ENCODE measurements at places on chromosomes 7 and 10.

DNA sequence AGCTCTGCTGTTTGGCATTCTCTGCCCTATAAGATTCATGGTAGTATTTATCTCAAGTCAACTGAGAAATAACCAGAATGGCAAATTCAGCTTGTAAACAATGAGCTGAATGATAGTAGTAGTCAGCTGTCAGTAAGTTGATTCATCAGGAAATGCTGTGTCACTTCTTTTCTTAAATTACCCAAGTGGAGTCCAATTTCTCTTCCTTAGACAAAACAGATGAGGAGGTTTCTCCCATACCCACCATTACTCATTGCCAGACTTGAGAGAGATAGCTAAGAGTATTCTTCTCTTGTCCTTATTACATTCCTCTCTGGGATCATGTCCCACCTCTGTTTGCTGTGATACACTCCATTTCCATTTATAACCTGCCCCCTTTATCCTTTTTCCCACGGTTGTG is 159.8 kb upstream of the STEAP1 start:
- DNase-seq, result no peak

GRCh38 chr7:152601305-152601798 is 74.6 kb downstream of the XRCC2 start:
- no peak for DNase-seq

- DNase-seq, result no peak
These were observed 2.9 kb upstream of the ATP6V0E2 start for GRCh38 chr7:149870701-149871483.

GRCh38 chr7:124085179-124085578 is 52.3 kb upstream of the TMEM229A start:
- DNase-seq, result peak; percentile 3

DNA sequence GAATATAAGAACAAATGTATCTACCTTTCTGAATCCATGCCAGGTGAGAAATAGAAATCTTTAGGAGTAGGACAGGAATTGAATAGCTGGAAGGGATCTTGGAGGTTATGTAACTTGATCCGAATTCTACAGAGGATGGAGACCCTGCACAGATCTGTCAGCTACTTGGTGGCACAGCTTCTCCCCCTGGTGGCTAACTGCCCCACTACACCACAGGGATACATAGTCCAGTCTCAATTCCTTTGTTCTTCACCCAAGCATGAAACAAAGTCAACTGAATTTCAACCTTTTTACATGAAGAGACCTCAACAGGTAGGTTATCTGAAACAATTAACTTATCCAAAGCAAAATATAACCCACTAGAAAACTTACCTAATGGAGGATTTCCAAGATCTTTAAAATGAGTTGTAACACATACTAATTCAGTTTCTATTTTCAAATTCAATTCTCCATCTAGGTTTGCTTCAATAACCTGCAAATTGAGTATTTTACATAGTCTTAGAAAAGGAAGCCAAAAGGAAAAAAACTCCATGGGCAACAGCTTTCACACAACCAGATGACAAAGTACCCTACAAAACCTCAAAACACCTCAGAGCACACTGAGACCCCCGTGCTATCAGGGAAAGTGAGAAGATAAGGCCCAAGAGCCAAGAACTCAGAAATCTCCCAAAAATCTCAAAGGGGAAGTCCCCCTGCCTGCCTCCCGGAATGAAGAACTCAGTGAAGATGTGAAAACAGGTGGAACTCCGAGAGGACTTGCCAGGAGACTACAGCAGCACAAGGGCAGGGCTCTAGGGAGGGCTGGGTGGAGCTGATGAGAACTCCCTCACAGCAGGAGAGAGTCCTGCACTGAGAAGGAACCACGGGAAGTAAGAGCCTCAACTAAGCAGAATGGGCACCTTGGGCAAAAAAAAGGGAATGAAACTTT is 10.3 kb downstream of the HUS1 start:
- no peak for DNase-seq

DNA sequence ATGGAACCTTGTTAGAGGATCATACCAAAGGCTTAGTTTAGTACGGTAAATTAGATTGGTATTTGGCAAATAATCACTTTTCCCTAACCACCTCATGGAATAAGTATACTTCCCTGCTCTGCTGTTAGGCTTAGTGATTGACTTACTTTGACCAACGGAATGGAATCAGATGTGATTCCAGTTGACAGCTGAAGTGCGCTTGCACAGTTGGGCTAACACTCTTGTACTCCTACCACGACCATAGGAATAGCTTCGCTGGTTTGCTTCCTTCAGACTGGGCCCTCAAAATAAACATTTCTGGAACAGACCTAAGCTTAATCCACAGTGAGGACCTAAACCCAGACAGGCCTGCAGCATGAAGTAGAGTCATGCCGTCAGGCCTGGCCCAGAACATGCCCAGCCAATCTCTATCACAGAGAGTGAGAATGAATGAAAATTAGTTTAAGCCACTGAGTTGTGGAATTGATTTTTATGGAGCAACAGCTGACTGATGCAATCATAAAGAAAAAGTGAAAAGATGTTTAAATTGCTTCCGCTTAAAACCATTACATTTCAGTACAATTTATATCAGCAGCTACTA is 122.3 kb downstream of the DOCK4 start:
- no peak for DNase-seq

- DNase-seq, result no peak
These were observed 181.4 kb downstream of the ARID5B start for GRCh38 chr10:62082729-62083411.

DNA sequence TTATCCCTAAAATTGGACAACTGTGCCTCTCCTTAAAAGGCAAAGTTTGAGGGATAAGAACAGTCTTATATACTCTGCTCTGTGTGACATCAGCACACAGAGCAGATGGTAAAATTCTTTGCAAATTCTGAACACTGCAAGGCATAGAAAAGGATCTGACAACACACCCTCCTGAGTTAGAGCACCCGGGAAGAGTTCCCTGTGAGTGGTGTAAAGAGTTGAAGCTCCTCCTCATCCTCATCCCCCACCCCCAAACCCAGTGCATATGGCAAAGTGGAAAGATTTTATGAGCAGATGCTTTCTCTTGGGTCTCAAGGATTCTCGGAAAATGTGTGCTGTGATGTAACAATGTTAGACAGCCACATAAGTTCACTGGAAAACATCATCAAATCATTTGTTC is 40.0 kb upstream of the DGKI start:
- no peak for DNase-seq

DNA sequence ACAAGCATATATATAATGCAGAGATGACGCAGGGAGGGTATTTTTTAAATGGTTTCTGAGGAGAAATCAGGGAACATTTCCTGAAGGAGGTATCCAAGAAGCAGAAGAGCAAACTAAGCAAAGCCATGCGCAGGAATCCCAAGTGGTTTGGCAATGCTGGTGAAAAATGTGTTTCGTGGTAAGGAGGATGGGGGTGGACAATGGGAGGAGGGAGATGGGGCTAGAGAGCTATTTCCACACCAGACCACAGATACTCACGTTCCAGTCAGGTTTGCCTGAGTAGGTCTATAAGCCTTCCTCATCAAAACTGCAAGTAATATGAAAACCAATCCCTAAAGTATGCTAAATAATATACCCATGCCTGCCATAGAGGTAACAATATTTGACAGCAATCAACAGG is 223.7 kb upstream of the MKLN1 start:
- no peak for DNase-seq

- no peak for DNase-seq
These were observed 5.4 kb downstream of the LOXL4 start for GRCh38 chr10:98262571-98262970.

DNA sequence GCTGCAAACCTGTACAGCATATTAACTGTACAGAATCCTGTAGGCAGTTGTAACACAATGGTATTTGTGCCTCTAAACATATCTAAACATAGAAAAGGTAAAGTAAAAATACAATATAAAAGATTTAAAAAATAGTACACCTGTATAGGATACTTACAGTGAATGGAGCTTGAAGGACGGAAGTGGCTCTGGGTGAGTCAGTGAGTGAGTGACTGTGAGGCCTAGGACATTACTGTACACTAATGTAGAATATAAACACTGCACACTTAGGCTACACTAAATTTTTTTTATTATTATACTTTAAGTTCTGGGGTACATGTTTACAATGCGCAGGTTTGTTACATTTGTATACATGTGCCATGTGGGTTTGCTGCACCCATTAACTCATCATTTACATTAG is 97.3 kb upstream of the STK17A start:
- no peak for DNase-seq

- DNase-seq, result no peak
These were observed 52.5 kb upstream of the GRB10 start for GRCh38 chr7:50835156-50835555.

GRCh38 chr10:117597216-117597615 is 54.7 kb downstream of the EMX2 start:
- no peak for DNase-seq

GRCh38 chr7:113768387-113768786 is 150.4 kb downstream of the PPP1R3A start:
- DNase-seq, result no peak

DNA sequence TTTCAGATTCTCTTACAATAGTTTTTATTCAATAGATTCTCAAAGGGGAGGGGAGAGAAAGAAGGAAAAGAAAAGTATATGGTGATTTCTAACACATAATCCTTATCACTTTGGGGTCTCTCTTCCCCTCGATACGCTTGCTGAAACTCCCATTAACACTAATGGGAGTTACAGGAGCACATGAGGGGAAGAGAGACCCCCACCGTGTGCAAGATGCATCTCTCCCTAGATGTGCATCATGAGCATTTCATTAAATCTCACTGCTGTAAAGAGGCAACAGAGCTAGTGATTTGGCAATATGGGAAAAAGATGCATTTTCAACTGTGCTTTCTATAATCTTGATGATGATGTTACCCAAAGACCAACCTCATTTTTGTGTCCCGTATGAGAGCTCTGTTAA is 177.4 kb downstream of the SKAP2 start:
- DNase-seq, result no peak

- DNase-seq, result no peak
These were observed 69.7 kb downstream of the CFAP46 start for GRCh38 chr10:132872658-132873057.

DNA sequence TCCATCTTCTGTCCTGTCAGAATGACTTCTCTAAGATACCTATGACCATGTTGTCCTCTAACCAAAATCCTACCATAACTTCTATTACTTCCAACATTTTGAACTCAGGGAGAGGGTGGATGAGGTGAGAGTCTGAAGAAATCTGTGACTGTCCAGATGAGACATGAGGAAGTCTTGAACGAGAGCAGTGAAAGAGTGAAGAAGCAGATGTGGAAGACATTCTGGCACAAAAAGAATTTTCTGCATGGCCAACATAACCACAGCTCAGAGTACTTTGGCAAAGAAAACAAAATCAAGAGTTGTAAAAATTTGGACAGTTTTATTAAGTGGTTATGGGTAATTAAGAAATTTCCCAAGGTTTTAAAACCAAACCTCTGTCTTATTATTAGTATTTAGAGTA is 141.6 kb downstream of the CPEB3 start:
- DNase-seq, result no peak

GRCh38 chr10:26468700-26469099 is 30.6 kb downstream of the APBB1IP start:
- DNase-seq, result no peak

GRCh38 chr7:115099906-115100305 is 178.0 kb downstream of the MDFIC start:
- DNase-seq, result no peak

DNA sequence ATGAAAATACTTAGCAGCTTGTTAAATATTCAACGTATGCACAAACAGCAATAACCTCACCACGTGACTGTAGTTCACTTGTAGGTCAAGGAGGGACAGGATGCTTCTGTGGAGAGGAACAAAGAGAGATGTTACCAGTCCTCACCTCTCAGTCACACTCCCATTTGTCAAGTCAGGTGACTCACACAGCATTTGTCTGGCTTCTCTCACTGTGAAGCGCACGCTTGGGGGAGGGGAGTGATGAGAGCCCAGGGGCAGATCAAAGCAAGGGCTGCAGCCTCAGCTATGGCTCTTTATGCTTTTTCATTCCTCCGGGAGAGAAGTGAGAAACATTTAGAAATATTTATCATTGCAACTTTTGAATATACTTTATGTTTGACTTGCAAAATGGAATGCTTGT is 2.9 kb upstream of the RBM20 start:
- DNase-seq, result no peak

- DNase-seq, result no peak
These were observed 80.4 kb downstream of the ADK start for GRCh38 chr10:74231375-74231774.

GRCh38 chr10:22630234-22631174 is 83.9 kb downstream of the PIP4K2A start:
- DNase-seq, result no peak

DNA sequence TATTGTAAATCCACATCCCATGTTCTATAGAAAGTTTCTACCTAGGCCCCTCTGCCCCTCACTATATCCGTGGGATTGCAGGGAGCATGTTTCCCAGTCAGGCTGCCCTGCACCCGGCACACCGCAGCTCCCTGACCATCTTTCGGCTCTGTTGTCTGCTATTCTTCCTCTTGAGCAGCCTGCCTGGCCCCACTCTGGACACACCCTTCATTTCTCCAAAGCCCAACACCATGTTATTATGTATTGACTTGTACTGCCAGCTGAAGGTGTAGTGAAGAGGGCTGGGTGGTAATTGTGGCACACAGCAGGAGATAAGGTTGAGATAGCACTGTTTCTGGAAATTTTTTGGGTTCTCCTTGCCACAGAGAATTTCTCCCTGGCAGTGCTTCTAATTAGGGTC is 9.8 kb downstream of the LRMDA start:
- DNase-seq, result no peak

GRCh38 chr10:5608608-5609220 is 57.7 kb downstream of the ASB13 start:
- DNase-seq, result no peak

- DNase-seq, result no peak
These were observed 65.2 kb upstream of the OGDHL start for GRCh38 chr10:49827297-49827696.

DNA sequence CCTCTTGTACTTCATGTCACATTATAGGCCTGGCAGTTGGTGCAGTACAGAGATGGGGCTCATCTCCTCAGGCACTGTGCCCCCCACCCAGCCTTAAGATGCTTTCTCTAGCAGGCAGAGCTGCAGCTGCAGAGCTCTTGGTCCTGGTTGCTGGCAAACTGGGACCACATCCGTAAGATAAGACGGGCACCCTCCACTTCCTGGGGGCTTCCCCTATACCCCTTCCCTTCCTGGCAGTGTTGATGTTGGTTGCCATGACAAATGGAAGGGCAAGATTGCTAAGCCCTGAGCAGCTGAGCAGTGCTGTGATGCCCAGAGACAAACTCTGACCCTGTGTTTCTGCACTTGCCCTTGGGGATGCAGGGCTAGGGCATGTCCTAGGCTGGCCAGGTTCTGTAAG is 103.4 kb upstream of the ANLN start:
- no peak for DNase-seq

DNA sequence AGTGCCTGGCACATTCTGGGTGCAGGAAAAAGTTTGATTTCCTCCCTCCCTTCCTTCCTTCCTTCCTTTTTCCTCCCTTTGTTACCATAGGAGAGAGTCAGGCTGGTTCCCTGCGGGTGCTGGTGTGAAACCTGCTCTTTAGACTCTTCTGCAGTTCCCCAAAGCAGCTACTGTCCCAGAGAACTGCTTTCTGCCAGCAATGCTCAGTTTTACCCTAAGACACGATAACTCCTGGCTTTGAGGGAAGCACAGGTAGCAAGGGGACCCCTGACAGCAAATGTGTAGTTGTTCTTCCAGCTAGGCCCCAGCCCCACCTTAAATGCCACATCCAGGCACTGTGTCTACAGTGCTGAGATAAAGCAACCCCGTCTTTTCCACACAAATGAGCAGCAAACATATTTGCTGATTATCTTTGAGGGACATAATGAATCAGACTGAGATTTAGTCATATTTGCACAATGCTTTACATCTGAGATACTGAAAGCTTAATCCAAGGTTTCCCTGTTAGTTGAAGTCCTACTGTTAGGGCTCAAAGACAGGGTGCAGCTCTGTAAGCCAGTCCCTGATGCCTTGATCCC is 55.5 kb downstream of the MET start:
- DNase-seq, result no peak

Data from cerebellar nuclear complex (tissue), 1 donor.